Left kidney (tissue), 8 donors: ENCODE measurements at places on chromosomes 1 and 21.

- DNase-seq: peak; percentile 68
Observed at GRCh38 chr1:3352299-3352951, 102.0 kb upstream of the ARHGEF16 start.

- DNase-seq: peak; percentile 86
Observed at GRCh38 chr1:244970236-244970743, 105.9 kb upstream of the HNRNPU start.

GRCh38 chr1:95179205-95179986 lies 54.6 kb upstream of the RWDD3 start:
- DNase-seq: no peak

DNA sequence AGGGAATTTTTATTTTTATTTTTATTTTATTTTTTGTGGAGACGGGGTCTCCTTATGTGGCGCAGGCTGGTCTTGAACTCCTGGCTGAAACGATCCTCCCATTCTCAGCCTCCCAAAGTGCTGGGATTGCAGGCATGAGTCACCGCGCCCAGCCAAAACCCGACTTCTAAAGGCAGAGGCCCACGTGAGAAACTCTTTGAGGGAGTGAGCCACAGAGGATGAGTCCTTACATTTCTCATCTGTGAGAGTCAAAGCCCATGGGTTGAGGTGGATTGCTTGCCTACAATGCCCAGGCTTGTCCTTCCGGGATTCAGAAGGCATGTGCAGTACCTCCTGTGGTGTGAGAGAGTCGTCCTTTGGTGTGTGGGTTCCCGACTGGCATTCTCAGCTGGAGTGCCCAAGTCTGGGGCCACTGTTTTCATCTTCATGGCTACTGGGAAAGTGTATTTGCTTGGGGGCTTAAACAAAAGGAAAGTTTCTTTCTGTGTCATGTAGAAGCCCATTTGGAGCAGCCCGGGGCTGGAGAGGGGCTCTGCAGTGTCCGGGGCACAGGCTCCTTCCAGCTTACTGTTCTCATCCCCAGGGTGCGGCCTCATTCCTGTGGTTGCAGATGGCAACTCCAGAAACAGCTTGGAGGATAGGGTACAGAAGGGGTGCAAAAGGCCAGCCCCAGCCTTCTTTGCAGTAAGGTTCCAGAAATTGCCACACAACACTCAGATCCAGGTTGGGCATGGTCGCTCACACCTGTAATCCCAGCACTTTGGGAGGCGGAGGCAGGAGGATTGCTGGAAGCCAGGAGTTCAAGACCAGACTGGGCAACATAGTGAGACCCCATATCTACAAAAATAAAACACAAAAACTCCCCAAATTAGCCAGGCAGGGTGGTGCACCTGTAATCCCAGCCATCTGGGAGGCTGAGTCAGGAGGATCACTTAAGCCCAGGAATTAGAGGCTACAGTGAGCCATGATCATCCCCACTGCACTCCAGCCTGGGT lies 29.4 kb upstream of the CSF3R start:
- no peak for DNase-seq

- DNase-seq: no peak
Observed at GRCh38 chr1:221778535-221779142, 36.8 kb upstream of the DUSP10 start.

GRCh38 chr21:14273736-14274538 lies 58.0 kb downstream of the RBM11 start:
- DNase-seq: peak; percentile 17

GRCh38 chr1:78668427-78668826 lies 18.8 kb downstream of the IFI44 start:
- DNase-seq: no peak

GRCh38 chr21:36478941-36479340 lies 981 bp downstream of the CLDN14 start:
- DNase-seq: no peak

- no peak for DNase-seq
Observed at GRCh38 chr1:36900128-36900527, 134.2 kb downstream of the GRIK3 start.

GRCh38 chr1:78493451-78493850 lies 2.7 kb downstream of the PTGFR start:
- no peak for DNase-seq

- DNase-seq: no peak
Observed at GRCh38 chr1:17672226-17672625, 82.9 kb upstream of the ACTL8 start.

DNA sequence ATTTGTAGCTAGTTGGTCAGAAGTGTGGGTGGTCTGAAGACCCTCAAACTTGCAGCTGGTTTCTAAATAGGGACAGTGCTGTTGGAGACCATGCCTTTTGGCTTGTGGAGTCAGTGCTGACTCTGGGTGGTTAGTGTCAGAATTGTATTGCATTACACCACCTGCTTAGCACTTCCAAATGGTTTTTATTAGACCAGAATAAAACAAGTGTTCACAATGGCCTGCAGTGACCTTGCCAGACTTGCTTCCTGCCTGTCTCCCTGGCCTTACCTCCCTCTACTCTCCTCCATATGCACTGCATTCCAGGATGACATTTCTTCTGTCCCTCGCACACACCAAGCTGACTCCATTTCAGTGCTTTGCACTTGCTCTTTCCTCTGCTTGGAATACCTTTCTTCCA lies 72.7 kb upstream of the CNIH3 start:
- no peak for DNase-seq

DNA sequence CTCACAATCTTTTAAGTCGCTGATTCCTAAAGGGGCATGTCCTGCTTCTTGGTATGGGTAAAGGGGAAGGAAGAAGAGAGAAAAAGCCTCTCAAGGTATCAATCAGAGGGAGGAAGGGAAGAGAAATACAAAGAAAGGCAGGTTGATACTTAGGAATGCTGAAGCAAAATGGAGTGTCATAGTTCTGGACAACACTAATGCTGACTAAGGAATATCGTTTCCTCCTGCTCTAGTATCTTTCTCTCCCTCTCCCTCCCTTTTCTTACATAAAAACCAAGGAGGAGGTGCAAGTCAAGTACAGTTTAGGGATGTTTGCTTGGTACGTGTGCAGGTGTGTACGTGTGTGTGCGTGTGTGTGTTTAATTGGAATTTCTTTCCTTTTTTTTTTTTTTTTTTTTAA lies 44.9 kb upstream of the IL12RB2 start:
- no peak for DNase-seq

DNA sequence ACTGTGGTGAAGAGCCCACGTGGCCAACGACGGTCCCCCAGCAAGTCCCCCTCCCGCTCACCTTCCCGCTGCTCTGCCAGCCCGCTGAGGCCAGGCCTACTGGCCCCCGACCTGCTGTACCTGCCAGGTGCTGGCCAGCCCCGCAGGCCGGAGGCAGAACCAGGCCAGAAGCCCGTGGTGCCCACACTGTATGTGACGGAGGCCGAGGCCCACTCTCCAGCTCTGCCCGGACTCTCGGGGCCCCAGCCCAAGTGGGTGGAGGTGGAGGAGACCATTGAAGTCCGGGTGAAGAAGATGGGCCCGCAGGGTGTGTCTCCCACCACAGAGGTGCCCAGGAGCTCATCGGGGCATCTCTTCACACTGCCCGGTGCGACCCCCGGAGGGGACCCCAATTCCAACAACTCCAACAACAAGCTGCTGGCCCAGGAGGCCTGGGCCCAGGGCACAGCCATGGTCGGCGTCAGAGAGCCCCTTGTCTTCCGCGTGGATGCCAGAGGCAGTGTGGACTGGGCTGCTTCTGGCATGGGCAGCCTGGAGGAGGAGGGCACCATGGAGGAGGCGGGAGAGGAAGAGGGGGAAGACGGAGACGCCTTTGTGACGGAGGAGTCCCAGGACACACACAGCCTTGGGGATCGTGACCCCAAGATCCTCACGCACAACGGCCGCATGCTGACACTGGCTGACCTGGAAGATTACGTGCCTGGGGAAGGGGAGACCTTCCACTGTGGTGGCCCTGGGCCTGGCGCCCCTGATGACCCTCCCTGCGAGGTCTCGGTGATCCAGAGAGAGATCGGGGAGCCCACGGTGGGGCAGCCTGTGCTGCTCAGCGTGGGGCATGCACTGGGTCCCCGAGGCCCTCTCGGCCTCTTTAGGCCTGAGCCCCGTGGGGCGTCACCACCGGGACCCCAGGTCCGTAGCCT lies 46.8 kb downstream of the TRIM11 start:
- no peak for DNase-seq

DNA sequence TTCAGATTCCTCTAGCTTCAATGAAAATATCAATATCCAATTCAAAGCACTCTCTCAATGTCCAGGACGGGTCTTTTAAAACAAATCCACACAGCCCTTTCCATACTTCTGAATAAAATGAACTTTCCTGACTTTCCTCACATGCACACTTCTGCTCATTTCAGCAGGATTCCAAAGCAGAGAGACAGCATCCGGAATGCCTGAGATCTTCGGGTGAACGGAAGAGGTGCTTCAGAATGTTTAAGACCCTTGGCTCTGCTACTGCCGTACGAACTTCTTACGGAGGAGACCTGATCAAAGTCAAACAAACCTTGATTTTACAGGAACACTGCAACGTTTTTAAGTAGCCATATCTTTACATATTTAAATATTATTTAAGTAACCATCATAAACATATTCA lies 245.7 kb downstream of the PTBP2 start:
- no peak for DNase-seq

DNA sequence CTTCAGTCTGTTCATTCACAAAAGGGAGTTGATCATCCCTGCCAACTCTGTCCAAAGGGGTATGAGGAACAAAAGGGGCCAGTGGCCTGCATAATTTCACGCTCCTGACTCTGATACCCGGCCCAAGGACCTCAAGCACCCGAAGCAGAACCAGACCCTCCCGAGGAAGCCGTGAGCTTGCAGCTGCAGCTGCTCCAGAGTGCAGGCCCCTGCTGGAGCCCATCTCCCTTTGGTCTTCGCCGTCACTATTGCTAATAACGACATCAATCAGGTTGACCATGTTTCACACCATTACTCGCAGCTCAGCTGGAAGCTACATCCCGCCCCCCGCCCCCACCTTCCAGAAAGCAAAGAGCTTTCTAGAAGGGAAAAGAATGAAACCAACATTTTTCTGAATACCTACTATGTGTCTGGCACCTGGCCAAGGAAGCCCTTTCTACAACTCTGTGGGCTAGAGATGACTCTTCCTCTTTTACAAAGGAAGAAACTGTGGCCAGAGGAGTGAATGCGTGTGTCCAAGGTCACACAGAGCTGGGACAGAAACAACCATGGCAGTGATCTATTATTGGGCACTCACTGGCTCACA lies 5.5 kb downstream of the NKAIN1 start:
- no peak for DNase-seq

- no peak for DNase-seq
Observed at GRCh38 chr1:11283151-11283550, 10.2 kb downstream of the UBIAD1 start.

- DNase-seq: no peak
Observed at GRCh38 chr1:82399093-82399492, 598.4 kb downstream of the ADGRL2 start.
